ENCODE measurements at places on chromosomes 2 and 18.

DNA sequence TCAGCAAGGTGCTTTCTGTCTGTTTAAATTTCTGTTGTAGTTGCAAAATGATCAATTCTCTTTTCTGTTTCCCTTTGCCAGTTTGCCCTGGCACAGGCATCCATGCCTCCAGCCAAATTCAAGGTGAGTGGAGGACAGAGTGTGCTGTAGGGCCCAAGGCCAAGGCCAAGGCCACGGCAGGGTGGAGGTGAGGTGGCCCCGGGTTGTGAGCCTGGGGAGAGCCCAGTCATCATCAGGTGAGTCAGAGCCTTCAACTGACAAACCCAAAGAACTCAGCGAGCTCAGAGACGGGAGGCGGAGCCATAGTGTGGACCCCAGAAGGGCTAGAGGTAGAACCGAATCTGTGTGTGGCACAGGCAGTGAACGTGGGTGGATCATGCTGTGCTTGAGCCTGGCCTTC lies 55.7 kb downstream of the BCL2L11 start:
- DNase-seq = no peak

- DNase-seq = no peak
Measured at GRCh38 chr2:68245672-68246071, 6.7 kb downstream of the PPP3R1 start.

GRCh38 chr2:53802617-53803151 lies 15.8 kb downstream of the ERLEC1 start:
- DNase-seq = no peak

GRCh38 chr2:71634567-71634966 lies 181.2 kb downstream of the DYSF start:
- DNase-seq = no peak

GRCh38 chr2:179268277-179268925 lies 3.8 kb upstream of the SESTD1 start:
- DNase-seq = no peak

DNA sequence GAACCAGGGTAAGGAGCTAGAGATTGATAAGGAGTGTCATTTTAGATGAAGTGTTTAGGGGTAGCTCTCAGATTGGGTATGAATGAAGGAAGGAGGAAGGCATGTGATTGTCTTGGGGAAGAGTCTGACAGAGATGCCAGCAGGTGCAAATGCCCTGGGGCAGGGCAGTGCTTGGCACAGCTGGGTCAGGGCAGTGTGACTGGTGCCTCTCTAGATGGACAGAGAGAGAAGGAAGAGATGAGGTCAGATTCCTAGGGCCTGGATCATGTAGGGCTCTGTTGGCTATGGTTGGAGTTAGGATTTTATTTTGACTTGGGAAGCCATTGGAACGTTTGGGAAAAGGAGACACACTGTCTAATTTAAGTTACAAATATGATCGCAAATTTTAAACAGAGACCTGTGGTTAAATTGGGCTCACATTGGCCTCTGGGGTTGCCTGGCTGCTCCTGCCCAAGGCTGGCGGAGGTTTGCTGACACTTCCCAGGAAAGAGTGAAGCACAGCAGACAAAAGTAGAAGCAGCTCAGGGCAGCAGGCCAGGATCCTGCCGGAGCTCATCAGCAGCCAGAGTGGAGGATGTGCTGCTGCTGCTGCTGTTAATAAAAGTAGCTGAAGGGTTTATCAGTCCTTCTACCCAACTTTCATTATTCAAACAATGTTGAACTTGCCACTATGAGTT lies 32.7 kb upstream of the FHL2 start:
- no peak for DNase-seq

DNA sequence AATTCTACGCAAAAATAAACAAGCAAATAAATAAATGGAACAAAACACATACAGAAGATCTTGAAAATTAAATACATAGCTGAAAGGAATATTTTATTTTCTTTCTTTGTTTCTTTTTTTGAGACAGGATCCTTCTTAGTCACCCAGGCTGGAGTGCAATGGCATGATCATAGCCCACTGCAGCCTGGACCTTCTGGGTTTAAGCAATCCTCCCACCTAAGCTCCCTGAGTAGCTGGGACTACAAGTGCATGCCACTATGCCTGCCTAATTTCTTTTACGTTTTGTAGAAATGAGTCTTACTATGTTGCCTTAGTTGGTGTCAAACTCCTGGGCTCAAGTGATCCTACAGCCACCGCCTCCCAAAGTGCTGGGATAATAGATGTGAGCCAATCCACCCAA lies 44.6 kb upstream of the ACTR3 start:
- no peak for DNase-seq

- no peak for DNase-seq
Measured at GRCh38 chr2:186675380-186675779, 18.5 kb upstream of the FAM171B start.

GRCh38 chr18:10114717-10115463 lies 201.1 kb downstream of the VAPA start:
- no peak for DNase-seq

DNA sequence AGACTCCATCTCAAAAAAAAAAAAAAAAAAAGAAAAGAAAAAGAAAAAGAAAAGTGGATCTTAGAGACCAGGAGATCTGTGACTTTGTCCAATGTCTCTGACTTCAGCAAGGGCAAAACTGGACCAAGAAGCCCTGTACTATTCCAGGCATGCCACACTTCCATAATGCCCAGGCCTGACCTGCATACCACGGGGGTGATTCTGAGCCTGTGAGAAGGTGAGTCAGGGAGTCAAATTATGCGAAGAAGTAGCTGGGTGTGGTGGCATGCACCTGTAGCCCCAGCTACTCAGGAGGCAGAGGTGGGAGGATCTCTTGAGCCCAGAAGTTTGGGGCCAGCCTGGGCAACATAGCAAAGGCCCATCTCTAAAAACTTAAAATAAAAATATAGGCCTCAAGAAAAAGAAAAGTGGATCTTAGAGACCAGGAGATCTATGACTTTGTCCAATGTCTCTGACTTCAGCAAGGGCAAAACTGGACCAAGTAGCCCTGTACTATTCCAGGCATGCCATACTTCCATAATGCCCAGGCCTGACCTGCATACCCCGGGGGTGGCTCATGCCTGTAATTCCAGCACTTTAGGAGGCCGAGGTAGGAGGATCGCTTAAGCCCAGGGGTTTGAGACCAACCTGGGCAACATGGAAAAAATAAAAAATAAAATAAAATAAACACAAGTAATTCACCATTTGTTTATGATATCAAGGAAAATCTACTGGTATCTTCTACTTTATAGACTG lies 12.2 kb upstream of the PUM2 start:
- DNase-seq = no peak

DNA sequence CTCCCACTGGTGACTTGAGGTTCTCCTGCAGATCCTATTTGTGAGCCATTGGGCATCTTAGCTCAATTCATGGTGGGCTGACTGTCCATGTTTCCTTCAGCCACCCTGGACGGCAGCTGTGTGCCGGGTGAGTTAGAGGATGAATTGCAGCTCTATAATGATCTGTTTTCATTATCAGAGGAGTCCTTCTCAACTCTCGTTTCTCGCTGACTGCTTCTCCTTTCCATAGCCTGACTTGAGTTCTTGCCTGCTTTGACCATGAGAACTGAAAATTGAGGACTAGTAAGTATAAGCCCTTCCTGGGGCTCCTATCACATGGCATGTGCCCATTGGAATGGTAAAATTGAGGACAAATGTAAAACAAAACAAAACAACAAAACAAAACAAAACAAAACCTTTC lies 121.8 kb downstream of the CDC42EP3 start:
- no peak for DNase-seq

DNA sequence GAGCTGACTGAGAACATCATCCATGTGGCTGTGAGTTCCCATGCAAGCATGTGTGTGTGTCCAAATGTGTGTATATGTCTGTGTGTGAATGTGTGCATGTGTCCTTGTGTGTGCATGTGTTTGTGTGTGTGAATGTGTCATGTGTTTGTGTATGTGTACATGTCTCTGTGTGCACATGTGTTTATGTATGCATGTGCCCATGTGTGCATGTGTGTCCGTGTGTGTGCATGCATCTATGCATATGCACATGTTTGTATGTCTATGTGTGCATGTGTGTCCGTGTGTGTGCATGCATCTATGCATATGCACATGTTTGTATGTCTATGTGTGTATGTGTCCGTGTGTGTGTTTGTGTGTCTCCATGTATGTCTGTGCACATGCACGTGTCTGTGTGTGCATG lies 99.7 kb downstream of the LBH start:
- DNase-seq = no peak

- DNase-seq = no peak
Measured at GRCh38 chr18:6610466-6610865, 119.0 kb upstream of the ARHGAP28 start.

DNA sequence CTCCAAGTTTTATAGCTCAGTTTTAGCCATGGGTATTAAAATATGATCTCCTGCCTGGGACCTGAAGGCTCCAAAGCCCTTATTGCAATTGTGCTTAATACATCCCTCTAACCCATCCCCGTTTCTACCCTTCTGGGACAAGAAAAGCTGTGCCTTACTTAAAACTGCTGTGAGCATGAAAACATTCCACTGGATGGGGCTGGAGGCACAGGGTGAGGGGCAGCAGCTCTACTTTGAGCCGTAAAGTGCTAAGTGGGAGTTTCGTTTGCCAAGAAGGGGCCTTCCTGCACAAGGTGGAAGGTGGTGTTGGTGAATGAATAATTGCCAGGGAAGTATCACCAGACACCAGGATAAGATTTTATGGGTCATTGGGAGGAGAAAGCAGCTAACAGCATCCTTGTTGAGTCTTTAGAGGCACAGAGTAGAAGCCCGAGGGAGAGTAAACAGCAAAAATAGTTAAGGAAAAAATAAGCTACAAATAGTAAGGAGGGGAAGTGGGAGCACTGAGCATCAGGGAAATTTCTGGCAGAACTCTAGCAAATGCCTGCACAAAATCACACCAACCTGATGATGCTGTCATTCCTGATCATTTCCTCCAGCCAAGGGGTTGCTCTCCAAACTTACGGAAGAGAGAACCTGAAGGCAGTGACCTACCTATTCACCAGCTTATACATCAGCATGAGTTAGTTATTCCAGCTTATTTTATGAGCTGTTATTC lies 218.4 kb downstream of the MREG start:
- no peak for DNase-seq

DNA sequence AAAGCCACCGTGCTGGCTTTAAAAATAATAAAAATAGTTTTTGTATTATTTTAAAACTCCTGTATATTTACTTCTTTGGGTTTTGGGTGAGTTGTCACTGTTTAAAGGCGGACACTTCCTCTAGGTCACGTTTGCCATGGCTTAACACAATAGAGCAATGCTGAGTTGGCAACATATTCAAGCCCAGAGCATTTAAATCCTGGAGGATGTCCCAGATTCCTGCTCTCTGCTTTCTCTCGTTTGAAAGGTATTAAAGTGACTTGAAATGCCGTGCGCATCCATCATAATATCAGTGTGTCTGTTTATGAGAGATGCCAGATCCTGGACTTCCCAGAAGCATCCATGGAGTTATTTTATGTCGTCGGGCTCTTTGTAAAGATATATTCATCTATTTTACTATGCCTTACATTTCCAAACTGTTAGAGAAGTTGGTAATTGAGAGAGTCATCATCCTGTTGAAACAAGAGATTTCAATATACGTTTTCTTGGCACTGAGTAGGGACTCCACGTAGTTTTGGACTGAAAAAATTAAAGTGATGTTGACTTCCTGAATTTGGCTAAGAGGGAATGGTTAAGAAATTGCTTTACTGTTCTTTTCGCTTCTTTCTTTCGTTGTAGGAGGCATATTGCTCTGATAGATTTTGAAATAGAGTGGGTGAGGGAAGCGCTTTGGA lies 150.6 kb downstream of the ZNF236 start:
- DNase-seq = no peak

GRCh38 chr18:57150828-57151227 lies 3.9 kb downstream of the BOD1L2 start:
- DNase-seq = no peak

DNA sequence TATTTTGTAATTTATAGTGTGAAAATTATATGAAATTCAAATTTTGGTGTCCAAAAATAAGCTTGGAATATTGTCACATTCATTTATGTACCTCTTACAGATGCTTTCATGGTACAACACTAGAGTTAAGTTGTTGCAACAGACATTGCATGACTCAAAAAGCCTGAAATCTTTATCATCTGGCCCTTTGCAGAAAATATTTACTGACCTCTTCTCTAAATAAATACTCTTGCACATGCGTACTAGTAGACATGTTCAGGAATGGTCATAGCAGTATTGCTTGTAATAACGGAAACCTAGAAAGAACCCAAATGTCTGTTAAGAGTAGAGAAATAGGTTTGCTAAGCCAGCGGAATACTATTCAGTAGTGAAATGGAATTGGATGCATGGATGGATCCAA lies 60.4 kb downstream of the GALNT1 start:
- no peak for DNase-seq

GRCh38 chr2:17083902-17084301 lies 418.3 kb upstream of the CYRIA start:
- no peak for DNase-seq

DNA sequence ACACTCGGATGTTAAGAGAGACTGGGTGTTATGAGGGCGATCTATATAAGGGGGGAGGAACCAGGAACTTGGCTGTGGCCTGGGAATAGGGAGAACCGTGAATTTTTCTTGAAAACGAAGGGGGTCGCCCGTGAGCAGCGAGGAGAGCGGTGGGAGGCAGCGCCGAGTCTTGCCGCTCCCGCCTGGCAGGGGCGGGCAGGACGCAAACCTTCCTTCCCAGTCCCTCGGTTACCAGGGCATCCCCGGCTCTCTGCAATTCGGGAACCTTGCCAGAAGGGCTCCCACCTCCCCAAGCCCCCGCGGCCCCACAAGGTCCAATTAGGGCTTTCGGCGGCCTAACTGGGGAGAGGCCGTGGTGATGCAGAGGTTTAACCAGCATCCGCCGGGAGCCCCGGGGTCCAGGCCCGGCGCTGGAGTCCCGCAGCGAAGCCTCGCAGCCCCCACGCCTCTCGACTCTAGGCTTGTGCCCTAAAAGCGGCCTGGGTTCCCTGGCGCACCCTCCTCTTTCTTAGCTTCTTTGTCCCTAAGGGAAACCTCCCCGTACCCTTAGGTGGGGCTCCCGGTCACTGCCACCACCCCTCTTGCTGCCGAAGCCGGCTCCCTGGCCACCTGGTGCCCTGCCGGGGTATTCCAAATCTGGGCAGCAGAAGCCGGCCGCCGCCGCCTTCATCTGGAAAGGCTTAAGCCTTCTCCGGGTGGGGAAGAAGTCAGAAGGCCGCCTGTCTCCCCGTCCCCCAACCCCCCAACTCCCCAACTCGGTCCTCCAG lies 680 bp upstream of the FHOD3 start:
- peak; percentile 78 for DNase-seq

DNA sequence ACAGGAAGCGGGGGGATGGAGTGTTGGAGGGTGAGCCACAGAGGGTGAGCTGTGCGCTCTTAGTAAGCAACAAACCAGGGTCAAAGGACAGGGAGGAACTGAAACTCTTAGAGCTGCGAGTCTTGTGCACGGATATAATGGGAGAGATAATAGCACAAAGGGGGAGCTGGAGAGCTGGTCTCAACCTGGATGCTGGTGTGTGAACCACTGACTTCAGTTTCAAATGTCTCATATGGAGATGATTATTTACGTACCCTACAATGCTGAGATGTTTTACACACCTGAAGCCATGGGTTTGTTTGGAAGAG lies 35.9 kb downstream of the PTGR3 start:
- DNase-seq = no peak

GRCh38 chr2:155250800-155251199 lies 552.3 kb downstream of the KCNJ3 start:
- peak; percentile 11 for DNase-seq
